ENCODE measurements at places on chromosomes 5 and 9.

GRCh38 chr5:166695326-166695725, 1596.1 kb upstream of the WWC1 start:
- DNase-seq, result no peak

DNA sequence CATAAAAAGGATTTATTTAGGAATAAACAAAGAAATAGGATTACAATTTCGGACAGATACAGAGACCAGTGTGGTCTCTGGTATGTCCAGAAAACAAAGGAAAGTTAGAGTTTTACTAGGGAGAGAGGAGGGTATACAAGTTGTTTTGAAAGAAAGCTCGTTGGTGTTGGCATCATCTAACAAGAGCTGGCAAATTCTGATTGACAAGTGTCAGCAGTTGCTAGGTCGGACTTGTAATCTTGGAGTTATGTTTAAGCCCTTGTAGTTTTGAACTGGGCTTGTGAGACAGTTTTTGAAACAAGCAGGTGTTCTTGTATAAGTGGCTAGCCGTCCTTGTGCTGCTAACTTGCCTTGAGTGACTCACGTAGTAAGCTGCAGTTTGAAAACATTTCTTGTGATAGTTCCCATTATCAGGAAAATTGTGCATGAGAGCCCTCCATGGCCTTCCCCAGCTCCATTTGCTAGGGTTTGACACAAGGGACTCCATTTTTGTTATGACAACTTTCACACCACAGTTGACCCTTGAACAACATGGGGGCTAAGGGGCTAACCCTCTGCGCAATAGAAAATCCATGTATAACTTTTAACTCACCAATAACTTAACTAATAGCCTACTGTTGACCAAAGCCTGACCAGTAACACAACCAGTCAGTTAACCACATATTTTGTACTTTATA, 48.1 kb downstream of the ZNF622 start:
- no peak for DNase-seq

GRCh38 chr5:43369651-43370050, 42.5 kb downstream of the CCL28 start:
- no peak for DNase-seq

DNA sequence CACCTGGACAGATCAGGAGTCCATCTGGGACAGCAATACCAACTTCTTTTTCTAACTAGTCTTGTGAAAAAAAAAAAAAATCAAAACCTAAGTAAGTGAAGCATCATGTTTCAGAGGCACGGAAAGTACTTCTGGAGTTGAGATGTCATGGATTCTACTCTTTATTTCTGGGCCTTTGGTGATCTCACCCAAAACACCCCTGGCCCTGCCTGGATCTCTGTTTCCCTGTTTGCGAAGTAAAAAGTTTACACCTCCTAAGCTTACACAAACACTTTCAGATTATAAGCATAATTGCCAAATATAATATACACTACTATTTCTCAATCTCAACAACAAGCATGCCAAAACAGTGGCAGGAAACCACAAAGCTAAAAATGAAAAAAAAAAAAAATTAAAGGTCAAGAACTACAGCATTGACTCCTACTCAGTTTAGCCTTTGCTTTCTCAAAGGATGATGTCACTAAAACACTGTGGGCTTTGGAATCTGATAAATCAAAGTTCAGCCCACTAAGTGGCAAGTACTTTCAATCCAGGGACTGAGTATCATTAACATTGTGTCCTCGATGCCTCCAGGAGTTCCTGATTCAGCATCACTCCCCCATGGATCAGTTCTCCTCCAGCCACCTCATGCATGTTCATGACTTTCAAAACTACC, 291.9 kb downstream of the NFIB start:
- no peak for DNase-seq

DNA sequence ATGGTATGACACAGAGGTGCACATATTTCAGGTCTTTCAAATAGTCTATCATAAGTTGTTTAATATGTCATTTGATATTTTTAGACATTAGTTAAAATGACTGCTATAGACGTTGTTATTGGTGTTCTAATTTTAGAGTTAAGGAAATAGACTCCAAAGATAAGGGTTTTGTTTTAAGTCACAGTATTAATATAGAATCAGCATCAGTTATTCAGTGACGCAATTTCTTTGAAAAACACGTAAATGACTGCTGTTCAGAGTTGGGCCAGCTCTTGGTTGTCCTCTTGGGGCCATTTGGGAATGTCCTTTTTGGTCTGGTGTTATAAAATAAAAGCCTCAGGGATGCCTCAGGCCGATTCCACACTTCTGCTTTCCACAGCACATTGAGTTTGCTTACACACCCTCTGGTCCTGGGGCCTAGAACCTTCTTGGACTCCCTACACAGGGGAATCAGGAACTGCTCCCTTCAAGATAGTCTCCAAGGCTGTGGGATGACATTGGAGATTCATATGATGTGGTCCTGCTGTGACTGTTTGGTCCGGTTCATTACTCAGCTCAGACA, 14.3 kb downstream of the OTULIN start:
- no peak for DNase-seq

- DNase-seq, result no peak
These were observed 89.9 kb upstream of the TXNDC8 start for GRCh38 chr9:110427497-110428104.

- DNase-seq, result no peak
These were observed 49.5 kb downstream of the DAB2IP start for GRCh38 chr9:121700832-121701419.

DNA sequence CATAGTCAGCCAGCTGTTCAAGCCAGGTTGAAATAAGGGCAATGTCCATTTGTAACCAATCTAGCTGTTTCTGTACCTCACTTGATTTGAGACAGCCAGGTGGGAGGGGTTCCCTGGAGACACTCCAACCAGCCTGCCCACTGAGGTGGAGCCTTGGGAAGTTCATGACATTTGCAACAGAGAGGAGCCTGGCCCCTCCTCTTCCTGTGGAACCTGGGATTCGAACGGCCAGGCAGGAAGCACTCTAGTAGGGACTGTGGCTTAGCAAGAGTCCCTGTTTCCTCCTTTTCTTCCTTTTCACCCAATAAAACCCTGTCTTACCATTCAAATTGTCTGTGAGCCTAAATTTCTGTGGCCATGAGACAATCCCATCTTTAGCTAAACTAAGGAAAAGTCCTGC, 312.3 kb upstream of the NMUR2 start:
- no peak for DNase-seq

DNA sequence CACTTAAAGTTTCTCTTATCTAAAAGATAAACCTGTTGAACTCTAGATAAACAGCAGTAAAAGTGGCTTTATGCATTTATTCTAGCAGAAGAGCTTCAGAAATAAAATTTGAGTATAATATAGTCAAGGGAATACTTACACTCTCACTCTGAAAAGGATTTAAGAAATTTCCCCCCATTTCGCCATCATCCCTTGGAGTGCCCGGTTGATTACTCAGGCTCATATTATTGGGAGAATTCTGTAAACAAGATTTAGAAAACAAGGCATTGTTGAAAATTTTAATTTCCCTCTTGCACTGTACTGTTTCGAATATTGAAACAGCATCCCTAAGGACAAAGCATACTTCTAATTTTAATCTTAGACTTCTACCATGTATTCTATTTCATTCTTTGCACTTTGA, 34.5 kb upstream of the ACOT12 start:
- DNase-seq, result no peak

DNA sequence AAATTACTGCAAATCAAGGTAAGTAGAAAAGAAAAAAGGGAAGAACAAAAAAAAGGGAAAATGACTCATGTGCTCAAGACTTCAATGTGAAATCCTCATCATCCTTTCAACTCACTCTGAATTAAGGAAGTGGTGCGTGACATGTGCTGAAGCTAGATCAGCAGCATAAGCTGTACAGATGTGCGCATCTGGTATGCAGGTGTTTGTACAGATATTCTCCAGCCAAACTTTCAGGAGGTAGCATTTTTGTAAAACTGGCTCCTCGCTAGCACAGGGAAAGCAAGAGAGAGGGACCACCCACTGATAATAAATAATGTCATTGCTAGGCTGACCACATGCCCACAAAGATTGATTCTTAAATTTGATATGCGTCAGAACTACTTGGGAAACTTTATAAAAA, 253.9 kb upstream of the RGMB start:
- no peak for DNase-seq

DNA sequence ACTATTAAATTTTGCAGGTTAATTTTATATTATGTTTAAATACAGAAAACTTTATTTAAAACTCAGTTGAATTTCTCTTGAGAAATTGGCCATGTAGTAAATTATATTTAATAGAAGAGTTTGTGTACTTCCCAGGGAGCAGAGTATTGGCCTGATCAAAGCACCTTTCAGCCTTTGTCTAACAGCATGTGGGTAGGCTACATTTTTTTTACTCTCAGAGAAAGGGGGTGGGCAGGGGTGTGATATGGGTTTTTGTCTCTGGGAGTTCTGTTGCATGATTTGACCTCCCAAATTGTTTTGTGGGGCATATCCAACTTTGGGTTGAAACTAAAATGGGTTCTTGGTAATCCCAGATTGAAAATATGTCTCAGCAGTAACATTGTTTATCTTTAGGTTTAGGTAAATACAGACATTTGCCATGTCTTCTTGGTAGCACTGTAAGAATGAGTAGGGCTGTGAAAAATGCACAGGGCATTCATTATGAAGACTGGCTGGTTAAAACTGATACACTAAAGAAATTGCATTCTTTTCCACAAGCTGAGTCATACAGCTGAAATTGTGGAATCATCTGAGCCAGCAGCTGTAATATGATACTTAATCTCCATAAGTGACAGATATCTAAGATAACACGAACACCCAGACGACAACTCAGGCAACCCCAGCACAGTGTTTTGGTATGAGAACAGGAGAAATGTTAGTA, 75.4 kb upstream of the CDKN2B start:
- DNase-seq, result no peak

DNA sequence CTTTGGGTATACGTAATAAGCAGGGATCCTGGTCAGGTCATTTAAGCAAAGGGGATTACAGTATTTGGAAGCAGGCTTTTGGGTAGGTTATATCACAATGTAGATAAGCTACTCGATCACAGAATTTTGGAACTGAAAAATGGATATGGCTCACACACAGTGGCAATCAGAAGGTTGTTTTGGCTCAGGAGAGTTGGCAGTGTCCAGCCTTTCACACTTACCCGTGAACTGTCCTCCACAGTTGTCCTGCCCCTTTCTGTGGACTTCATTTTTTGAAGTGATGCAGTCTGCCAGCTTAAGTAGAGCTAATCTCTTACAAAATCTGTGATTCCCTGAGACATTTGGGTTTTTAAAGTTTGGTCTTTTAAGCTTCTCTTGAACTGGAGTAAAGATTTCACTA, 30.7 kb downstream of the ICE1 start:
- DNase-seq, result no peak

- no peak for DNase-seq
These were observed 12.6 kb upstream of the ASPN start for GRCh38 chr9:92494856-92495255.

GRCh38 chr5:69415584-69415958, 655 bp downstream of the MARVELD2 start:
- DNase-seq, result peak; percentile 21

GRCh38 chr9:98559561-98559960, 149.2 kb downstream of the GABBR2 start:
- no peak for DNase-seq

DNA sequence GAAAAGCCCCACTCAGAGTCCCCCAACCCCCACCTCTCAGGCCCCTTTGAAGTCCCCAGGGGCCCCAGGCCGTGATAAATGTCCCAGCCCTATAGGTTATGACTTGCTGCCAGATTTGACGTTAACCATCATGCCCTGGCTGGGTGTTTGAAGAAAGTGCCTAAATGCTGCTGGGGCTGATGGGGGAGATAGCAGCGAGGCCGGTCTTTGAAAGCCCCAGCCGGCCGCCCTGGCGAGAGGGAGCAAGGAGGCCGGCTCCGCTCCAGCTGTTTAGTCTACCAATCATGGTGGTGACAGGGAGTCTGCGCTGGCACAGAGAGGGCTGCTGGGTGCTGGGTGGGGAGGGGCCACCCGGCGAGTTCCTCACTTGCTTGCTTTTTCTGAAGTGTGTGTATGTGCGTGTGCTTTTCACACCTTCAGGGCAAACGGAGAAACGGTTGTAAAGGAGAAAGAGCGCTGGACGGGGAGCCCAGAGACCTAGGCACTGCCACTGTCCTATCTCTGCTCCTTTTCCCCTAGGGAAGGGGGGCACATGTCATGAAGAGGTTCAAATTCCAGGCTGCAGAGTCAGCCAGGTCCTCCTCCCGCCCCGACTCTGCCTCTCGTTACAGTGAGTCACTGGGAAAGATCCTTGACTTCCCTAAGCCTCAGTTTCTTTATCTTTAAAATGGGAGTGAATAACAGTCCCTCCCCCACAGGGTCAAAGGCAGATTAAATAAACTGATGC, 126.1 kb upstream of the HAND1 start:
- DNase-seq, result no peak

DNA sequence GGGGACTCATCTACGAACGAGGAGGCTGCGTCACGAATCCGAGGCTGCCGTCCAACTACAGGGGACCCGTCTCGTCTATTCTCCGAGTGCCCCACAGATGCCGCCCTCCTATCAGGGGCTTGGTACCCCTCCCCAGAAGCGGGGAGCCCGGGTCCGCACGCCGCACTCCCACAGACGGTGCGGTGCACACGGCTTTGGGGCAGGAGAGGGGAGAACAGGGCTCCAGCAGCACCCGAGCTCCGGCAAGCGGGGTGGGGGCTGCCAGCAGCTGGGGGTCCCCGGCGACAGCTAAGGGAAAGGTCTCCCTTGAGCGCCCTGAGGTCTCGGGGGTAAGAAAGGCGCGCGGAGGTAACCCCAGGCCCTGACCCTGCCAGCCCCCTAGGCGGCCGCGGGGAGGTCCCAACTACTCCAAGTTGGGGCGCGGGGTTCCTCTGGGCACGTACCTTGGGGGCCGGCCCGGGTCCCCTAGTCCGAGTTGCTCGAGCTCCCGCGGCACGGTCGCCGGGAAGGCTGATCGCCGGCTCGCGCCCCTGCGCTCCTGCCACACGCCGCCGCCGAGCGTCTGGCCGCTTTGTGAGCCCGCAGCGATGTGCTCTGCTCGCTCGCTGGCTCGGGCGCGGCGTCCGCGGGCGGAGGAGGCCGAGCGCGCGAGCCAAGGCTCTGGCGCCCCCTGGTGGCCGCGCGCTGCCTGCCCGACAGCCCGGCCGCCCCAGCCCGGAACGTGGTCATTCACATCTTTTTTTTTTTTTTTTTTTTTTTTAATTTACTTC, at the start of gene SPOCK1:
TSS of gene SPOCK1 (minus strand) at position 591 of the 770 bp plus-strand sequence.
- DNase-seq, result peak; percentile 78

- no peak for DNase-seq
These were observed 42.1 kb upstream of the MAST4 start for GRCh38 chr5:66553916-66554575.

DNA sequence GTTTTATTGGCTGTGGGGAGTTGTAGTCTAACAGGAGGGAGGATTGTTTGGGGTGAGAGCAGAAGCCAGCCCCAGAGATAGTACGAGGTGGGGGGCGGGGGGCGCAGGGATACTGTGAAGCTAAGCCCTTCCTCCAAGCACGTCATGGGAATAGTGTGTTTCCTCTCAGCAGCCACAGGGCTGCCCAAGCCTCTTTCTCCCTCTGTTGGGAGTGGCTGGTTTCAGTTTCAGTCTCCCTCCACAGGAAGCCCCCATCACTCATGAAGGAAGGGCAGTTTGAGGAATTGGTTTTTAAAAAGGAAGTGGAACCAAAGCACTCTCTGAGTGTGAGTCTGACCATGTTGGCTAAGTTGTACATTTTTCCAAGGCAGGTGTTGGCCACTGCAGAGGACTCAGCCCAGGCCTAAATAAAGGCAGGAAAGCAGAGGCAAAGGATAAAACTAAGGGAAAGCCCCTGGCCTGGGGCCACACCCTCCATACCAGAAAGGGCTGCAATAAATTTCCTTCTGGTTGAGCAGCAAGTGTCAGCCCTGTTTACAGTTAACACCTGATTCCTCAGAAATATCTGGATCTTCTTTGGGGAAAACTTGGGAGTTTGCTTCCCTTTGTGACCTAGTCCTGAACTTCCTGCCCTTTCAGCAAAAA, 3.2 kb downstream of the RAB24 start:
- DNase-seq, result no peak

All from progenitor cell of endocrine pancreas (in vitro differentiated cells).